CD8-positive, alpha-beta memory T cell (primary cell): ENCODE measurements at places on chromosomes 3 and 15. TPM values are rescaled to one million over a fixed set of nuclear protein-coding genes. Genes with fewer than 3 reads are reported as not detected.

DNA sequence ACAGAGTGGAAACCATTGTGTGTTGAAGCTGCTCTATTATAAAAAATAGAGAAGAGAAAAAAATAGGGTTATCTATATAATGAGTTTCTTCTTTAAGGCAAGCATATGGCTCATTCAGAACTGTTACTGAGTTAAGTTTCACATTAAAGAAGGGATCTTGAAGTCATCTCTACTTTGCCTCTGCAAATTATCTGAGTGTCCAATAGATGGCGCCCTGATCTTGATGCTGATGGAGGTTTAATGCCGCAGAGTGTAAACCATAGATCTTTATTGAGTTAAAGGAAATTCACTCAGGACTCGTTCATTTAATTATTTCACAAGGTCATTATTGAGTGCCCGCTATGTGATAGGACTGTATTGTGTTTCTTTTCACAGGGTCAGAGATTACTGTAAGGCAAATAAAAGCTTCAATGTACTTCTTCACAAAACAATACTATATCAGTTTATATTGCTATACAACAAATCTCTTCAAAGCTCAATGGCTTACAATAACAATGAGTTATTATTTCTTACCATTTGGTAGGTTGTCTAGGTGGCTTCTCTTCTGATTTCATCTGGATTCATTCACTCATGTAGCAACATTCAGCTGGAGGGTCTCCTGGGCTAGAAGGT, 171.4 kb downstream of the NSUN3 start:
- DNase-seq, result no peak

DNA sequence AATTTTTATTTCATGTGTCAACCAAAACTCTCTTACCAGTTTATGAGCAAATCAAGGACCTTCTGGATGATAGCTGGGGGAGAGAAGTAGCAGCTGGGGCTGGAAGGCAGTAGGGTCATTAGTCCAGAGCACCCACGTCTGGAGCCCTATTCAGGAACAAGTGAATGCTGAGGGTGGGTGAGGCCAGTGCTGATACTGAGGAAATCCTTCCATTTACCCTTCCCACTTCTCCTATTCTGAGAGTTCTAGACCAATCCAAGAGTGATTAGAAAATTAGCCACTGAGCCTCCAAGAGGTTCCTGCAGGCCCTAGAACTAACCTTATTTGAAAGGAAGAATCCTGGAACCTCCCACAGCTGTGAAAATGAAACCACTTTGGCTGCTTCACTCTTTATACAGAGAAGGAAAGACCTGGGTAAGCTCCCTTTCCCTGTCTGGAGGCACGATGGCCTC, 46.2 kb upstream of the VILL start:
- no peak for DNase-seq

DNA sequence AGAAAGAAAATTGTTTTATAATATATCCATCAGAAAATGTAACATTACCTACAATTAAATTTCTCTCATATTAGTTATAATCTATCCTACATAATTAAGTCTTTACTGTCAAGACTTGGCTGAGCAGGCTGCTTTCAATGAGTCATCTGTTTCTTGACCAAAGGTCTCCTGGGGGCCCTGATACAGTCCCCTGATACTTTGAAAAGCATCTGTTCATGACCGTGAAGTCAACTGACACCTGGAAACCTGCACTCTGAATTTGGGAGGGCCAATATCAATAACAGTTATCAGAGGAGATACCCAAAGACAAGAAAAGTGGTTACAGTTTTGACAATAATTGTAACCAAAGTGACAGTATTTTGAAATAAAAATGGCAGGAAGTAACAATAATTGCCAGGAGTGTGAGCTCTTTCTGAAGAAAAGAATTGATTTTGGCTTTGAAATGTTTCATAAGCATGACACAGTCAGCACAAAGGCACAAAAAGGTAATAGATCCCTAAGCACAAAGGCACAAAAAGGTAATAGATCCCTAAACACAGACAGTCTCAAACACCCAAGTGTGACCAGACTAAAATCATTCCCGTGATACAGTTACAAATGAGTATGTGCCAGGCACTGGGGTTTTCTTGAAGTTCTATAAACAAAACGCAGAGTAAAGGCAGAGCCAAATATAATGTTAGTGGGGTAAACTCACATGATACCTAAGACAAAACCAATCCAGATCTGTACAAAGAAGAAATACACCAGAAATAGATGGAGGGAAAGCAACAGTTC, 260.7 kb downstream of the PLOD2 start:
- DNase-seq, result no peak

DNA sequence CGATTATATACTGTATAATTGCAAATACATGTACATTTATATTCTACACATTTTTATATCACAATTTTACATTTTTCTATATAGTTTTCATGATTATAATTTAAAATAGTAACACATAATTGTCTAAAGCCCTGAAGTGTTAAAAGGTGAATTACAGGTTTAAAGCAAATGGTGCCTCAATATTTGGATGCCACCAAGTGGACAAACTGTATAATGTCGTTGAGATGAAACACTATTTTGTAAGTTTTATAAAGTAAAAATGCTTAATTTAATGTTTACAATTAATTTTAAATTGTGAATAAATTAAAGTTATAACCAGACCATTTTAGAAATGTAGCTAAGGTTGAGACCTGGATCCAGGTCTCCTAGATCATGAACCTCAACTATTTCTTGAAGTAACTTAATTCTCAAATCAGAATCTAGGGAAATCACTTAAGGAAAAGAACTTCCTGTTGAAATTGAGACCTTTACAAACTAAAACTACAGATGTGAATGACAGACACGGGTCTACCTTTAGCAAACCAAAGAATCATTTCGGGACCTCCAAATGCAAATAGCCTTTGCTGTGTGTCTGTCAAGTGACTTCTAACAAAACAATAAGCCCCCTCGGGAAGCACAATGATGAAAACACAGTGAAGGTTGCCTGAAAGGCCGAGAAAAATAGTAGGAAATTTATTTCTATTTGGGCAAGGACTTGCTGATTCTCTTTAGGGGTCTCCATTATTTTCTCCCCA, 37.8 kb downstream of the EHHADH start:
- DNase-seq, result no peak

DNA sequence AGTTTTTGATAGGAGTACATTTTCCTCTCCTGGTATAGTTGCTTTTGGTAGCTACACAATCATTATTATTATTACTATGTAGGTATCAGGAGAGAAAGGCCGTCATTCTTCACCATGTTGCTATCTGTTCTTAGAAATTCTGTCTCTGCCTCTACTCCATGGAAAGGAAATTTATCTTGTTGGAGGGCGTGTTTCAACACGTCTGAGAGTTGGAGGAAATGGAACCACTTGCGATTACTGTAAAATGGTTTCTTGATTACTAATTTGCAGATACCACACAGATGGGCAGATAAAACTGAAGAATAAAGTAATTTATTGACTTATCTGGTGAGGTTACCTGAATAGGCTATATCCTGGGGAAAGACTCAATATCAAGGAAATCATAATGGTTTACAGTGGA, 488.4 kb downstream of the NR2F2 start:
- DNase-seq, result no peak

- DNase-seq, result no peak
Measured at GRCh38 chr3:79317551-79318518, 450.0 kb downstream of the ROBO1 start.

GRCh38 chr3:95277613-95278012, 1214.8 kb downstream of the NSUN3 start:
- DNase-seq, result no peak

DNA sequence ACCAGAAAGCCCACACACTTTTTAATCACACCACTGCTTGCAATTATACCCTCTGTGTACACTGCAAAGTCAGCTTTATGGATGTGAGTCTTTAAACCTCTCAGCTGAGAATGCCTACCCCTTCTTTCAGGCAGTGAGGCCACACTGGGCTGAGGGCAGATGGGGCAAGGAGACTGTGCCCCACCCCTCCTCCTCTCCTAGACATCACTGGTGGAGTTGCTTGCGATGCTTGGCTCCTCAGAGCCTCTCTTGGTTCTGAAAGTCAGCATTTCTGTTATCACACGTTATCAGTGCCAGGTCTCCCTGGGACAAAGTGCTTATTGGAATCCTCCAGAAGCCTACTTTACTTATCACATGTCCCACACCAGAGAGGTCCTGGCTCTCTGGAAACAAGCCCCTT, 128.2 kb downstream of the ZNF621 start:
- DNase-seq, result no peak

- no peak for DNase-seq
Measured at GRCh38 chr3:126017362-126017761, 48.4 kb downstream of the ROPN1B start.

DNA sequence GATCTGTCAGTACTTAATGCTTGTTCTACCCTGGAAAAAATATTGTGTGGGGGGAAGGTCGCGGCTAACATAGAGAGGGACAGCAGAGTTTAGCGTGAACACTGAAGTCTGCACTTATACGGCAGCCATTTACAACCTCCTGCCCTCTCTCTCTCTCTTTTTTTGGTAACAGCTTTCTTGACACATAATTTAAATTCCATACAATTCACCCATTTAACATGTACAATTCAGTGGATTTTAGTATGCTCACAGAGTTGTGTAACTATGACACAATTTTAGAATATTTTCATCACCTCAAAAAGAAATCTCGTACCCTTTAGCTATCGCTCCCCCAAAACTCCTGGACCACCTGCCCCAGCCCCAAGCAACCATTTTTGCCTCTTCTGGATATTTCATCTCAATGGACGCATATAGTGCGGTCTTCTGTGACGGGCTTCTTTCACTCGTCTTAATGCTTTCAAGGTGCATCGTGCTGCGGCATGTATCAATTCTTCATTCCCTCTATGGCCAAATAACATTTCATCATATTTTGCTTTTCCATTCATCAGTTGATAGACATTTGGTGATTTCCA, 141.8 kb downstream of the XXYLT1 start:
- DNase-seq, result no peak

DNA sequence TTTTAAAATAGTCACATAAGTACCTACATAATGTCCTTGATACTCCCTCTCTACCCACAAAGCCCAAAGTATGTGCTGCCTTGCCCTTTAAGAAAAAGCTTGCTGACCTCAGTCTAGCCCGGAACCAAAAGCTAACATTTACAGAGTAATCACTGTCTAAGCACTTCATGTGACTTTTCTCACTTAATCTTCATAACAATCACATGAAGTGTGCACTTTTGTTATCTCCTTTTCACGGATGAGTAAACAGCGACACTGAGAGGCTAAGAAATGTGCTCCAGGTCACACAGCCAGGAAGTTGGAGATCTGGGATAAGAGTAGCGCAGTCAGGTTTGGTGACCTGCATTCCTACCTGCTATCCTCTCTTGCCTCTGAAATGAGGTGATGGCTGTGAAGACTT, 194.0 kb downstream of the ITPR1 start:
- DNase-seq, result no peak

- no peak for DNase-seq
Measured at GRCh38 chr3:128392818-128393544, 73.7 kb downstream of the DNAJB8 start.

DNA sequence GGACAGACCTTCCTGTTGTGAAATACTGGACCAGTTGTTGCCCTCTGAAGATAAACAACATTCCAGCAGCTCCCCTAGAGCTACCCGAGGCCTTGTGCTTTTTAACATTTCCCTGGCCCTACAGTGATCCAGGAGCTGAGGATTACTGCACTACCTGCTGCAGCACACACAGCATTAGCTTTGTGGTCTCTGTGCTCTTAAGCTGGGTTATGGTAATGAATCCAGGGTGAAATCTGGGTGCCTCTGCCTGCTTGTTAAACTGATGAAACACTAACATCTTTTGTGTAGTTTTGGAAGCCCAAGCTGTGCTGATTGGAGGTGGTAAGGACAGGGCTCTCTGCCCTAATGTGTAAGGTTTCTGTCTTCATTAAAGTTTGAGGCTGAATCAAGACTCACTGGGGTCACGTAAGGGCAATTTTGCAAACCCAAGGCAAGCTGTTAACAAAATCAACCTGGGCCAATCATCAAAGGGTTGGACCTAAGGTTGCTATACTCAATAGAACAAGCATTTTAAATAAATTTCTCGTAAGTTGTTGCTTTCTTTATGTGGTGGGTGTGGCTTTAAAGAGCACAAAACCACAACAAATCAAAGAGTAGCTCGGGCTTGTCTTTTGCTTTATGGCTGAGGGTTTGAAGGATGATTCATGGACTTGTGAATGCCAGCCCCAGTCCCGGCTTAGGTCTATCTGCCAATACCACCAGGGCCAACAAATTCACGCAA, 183.9 kb downstream of the TPRG1 start:
- DNase-seq, result peak; percentile 1

DNA sequence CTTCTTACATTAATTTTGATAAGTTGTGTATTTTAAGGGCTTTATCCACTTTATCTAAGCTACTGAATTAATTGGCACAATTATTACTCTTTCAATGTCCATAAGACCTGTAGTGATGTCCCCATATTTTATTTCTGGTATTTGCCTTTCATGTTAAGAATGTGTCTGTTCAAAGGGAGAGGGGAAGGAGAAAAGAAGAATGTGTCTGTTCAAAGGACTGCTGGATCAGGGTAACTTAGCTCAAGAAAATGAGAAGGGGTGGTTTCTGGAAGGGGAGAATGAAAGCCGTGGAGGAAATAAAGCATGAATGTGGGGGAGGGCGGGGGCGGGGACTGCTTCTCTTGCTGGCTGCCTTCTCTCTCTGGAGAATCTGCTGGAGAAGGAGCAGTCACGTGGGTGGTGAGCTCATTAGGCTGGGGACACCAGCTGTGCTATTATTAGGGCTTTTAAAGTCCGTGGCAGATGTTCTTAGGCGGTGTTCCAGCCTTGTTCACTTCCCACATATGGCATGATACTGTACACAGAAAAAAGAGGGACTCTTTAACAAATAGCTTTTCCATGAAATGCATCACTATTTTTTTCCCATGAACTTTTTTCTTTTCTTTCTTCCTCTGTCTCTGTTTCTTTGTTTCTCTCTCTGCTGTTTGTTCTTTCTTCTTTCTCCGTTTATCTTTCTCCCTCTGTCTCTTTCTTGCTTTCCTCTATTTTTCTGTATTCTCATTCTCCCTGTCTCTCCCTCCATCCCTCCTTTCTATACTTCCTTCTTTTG, 63.7 kb upstream of the ULK4 start:
- DNase-seq, result no peak

Gene FBXW12
- not detected for polyA plus RNA-seq

Gene SAMD7
- polyA plus RNA-seq, result not detected

Gene CYP1A2
- polyA plus RNA-seq, result not detected

Gene ALDH1L1
- not detected for polyA plus RNA-seq

Gene LIPH
- polyA plus RNA-seq, result not detected

Gene SLCO2A1
- not detected for polyA plus RNA-seq

Gene NPAP1
- polyA plus RNA-seq, result not detected

Gene A4GNT
- polyA plus RNA-seq, result not detected

Gene SEMA3G
- not detected for polyA plus RNA-seq

Gene B3GALNT1
- polyA plus RNA-seq, result 2.0 TPM
